T47D (cell line): ENCODE measurements at places on chromosomes 5 and 9.
A peak's percentile ranks its signal among the peaks of the same experiment; 100 is the strongest.

DNA sequence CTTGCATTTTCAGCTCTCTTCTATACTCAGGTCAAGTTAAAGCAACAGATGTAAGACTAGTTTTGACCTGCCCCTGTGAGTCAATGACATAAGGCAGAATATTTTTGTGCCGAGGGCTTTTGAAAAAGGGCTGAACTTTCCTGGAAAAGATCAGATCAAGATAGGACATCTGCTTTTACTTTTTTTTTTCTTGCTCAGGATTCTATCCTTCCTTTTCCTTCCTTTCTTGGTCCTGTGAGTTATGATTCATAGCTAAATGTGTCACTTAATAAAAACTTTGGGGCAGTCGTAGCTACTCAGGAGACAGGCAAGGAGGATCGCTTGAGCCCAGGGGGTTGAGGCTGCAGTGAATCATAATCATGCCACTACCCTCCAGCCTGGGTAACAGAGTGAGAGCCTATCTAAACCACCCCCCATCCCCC lies 84.3 kb upstream of the BRINP1 start:
- no peak for DNase-seq

DNA sequence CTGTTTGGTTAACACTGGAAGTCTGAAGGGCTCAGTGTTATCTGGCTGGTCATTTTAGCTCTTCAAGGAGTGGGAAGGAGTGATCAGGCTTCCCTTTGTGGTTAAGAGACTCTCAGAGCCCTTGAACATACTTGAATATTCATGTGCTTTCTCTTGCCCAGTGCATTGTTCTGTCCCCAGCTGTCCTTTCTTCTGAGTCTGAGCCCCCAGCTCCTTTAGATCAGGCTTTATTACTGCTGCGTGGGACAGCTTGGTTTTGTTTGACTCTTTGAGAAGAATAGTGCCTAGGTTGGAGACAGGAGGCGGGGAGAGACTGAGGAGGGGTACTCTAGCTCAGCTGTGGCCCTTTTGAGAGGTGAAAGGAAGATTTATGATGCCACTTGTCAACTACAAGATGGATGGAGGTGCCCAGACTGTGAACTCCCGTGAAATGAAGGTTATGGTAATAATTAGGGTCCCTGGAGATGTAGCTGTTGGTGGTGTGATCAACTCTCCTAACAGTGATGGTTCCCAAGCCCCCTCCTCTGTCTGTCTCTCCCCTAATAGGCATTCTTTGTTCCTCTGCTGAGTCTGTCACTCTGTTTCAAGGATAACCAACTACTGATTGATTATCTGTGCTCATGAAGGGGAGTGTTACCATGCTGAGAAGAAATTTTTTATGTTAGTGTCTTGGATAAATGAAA lies 83.1 kb upstream of the GLRA1 start:
- DNase-seq: no peak

DNA sequence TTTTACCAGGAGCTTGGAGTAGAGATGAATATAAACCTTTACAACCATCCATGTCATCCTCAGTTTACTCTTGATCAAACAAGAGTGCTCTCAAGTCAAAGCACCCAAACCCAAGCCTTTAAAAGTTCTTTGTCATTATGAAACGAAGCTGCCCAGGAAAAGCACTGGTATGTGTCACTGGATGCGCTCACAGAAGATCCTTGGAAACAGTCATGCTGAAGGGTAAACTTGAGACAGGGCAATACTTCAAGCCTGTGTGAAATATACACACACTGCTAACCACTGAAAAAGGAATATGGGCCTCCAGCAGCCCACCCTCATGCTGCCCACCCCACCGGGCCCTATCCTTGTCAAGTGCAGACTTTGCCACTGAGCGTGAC lies 84.5 kb downstream of the PRRT1B start:
- no peak for DNase-seq

GRCh38 chr5:85549836-85550599 lies 1067.7 kb upstream of the COX7C start:
- no peak for DNase-seq

DNA sequence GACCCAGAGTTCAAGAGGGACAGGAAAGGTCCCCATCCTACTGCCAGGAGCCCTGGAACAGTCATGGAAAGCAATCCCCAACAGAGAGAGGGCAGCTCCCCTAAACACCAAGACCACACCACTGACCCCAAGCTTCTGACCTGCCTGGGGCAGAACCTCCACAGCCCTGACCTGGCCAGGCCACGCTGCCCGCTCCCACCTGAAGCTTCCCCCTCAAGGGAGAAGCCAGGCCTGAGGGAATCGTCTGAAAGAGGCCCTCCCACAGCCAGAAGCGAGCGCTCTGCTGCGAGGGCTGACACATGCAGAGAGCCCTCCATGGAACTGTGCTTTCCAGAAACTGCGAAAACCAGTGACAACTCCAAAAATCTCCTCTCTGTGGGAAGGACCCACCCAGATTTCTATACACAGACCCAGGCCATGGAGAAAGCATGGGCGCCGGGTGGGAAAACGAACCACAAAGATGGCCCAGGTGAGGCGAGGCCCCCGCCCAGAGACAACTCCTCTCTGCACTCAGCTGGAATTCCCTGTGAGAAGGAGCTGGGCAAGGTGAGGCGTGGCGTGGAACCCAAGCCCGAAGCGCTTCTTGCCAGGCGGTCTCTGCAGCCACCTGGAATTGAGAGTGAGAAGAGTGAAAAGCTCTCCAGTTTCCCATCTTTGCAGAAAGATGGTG lies 31.6 kb downstream of the CD180 start:
- no peak for DNase-seq

DNA sequence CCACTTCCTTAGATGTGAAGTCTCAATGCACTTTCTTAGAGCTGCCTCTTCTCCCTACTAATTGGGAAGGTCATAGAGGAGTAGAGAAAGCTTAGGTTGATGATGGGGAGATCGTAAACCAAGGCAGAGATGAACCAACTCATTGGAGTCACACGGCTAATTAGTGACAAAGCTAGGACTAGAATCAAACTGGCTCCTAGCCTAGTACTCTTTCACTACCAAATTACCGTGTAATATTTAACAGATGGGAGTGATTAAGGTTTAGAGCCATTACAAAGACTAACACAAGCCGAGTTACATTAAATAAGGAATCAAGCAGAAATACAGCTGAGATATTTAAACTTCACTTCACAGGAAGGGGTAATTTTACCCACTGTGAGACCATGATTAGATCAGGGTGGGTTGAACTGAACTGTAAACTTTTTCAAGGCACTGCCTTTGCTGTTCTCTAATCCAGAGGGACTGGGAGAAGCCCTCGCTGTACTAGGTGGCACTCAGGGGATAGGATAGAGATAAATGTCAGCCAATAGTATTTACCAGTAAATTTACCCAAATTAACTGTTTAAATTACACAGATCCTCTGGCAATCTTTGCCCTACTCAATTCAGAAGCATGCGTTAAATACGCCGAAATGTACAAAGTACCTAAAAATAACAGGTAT lies 166.4 kb upstream of the PIK3R1 start:
- no peak for DNase-seq

- DNase-seq: no peak
Measured at GRCh38 chr5:14201325-14202045, 58.3 kb downstream of the TRIO start.

DNA sequence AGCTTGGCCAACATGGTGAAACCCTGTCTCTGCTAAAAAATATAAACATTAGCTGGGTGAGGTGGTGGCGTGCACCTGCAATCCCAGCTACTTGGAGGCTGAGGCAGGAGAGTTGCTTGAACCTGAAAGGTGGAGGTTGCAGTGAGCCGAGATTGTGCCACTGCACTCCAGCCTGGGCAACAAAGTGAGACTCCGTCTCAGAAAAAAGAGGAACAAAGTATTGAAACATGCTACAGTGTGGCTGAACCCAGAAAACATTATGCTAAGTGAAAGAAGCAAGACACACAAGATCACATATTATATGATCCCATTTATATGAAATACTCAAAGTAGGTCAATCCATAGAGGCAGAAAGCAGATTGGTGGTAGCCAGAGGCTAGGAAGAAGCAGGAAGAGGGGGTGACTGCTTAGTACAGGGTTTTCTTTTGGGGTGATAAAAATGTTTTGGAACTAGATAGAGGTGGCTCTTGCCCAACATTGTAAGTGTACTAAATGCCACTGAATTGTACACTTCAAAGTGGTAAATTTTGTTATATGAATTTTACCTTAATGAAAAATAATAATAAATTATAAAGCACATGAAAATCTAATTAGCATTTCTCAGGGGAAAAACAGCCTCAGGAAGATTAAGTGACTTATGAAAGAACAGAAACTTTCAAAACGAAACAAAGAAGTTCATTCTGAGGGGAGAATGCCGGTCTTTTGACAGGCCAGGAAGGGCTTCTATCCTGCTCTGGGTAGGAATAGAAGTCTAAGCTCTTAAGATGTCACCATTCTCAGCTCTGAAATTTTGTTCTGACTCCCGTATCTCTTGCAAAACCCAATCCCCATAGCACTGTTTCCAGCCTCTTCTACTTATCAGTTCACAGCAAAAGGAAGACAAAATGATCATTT lies 161.1 kb upstream of the TBCA start:
- DNase-seq: no peak

- no peak for DNase-seq
Measured at GRCh38 chr5:11531811-11532555, 372.3 kb downstream of the CTNND2 start.

GRCh38 chr5:176774216-176775171 lies 35.9 kb upstream of the UNC5A start:
- no peak for DNase-seq

DNA sequence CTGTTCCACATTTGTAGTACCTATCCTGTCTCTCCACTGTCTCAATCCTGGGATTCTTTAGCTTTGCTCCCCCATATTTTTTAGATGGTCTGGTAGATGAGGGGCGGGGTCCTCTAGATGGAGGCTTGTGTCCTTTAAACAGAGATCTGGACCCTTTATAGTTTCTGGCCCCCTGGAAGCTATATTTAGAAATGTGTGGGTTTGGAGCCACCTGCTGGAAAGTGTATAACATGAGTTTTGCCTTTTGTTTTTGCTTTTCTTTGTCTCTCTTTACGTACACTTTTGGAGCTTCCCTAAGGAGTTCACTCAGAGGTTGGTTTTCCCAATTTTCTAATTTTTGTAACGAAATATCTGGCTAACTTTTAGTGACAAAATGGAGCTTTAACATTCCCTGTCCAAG lies 110.7 kb downstream of the CFAP95 start:
- DNase-seq: no peak

DNA sequence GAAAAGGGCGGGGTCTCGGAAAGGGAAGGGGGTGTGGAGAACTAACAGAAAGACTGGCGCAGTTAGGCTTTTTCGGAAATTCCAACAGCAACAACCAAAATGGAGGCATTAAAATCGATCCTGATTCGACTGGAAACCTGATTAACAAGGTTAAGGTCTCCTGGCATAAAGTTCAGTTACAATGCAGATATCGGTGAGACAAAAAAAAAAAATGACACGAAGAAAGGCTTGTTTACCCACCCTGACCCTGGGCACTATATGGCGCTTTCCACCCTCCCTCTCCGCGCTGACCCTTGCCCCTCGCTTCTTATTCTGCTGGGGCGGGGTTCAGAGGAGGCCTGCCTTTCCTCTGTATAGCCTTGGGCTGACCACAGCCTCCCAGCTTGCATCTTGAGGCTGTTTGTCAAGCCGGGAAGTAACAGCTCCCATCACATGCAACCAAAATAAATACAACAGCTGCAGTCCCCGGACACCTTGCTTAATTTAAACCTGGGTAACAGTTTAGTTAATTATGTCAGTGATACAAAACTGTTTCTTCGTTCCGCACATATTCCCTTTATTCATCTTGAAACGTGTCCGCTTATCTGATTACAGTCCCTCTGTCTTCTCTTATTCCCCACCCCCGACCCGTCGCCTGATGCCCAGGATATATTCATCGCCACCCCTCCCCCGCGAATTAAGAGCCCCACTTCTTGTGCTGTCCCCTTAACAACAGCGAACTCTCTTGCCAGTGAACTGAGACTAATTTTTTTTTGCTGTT lies 795 bp upstream of the PJA2 start:
- DNase-seq: peak; percentile 83

GRCh38 chr5:172501708-172502320 lies 47.5 kb upstream of the SH3PXD2B start:
- DNase-seq: no peak

- DNase-seq: no peak
Measured at GRCh38 chr9:120212853-120213200, 367.1 kb downstream of the CDK5RAP2 start.

- DNase-seq: no peak
Measured at GRCh38 chr5:181239062-181239663, 4.5 kb downstream of the RACK1 start.

GRCh38 chr5:177973066-177973635 lies 22.9 kb downstream of the PROP1 start:
- DNase-seq: no peak

DNA sequence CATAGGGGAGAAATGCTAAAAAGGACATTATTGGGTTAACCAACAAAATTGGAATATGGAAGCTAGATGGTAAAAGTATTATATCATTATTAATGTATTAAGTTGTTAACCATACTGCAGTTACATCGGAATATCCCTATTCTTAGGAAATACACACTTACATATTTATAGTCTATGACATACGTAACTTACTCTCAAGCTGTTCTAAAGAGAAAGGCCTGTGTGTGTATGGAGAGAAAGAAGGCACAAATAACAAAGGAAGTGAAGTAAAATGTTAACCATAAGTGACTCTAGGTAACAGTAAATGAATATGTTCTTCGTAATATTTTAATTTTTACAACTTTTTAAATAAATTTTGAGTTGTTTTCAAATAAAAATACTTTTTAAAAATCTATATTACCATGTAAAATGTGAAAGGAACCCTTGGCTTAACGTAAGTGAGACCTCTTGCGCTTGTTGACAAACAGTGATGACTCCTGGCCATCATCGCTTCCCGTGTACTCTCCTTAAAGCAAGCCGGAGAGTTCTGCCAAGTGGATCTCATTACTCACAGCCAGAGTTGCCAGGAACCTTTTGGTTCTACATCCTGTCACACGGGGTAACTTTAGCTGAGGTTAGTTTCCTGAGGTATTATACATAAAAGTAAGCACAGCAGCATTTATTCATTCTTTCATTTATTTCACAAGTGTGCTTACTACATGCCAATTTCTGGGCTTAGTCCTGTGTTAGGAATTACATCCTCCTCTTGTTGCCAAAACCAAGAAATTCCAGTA lies 165.4 kb downstream of the EPB41L4A start:
- no peak for DNase-seq

- DNase-seq: no peak
Measured at GRCh38 chr9:16514131-16514530, 356.3 kb downstream of the BNC2 start.
